ENCODE measurements at places on chromosomes 3 and 15.
A peak's percentile ranks its signal among the peaks of the same experiment; 100 is the strongest.

- DNase-seq: no peak
Measured at GRCh38 chr15:79989682-79990081, 18.7 kb upstream of the BCL2A1 start.

DNA sequence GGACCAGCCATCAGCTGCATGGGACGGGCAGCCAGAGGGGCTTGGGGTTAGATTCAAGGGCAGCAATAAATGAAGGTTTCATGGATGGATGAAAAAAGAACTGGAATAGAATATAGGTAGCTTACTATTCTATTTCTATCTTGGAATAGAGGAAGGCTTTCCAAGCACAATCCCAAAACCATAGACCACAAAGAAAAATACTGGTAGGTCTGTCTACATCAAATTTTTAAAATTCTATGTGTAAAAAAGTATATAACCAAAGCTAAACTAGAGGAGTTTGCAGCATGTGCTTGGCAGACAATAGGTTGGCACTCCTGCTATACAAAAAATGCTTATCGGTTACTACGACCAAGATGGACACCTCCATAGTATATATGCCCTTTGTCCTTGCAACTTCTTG is 7.2 kb upstream of the FBLN2 start:
- no peak for DNase-seq

DNA sequence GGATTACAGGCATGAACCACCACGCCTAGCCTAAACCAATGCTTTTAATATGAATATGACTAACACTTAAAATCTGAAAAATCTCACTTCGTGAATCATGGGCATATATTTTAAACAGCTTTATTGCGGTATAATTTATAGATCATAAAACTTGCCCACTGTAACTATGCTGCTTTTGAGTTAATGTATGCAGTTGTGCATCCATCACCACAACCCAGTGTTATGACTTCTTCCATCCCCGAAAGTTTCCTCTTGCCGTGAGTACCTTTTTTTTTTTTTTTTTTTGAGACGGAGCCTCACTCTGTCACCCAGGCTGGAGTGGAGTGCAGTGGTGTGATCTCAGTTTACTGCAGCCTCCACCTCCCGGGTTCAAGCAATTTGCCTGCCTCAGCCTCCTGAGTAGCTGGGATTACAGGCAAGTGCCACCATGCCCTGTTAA is 7.1 kb downstream of the KAT2B start:
- no peak for DNase-seq

GRCh38 chr3:12185172-12185710 is 26.5 kb upstream of the TIMP4 start:
- DNase-seq: no peak

DNA sequence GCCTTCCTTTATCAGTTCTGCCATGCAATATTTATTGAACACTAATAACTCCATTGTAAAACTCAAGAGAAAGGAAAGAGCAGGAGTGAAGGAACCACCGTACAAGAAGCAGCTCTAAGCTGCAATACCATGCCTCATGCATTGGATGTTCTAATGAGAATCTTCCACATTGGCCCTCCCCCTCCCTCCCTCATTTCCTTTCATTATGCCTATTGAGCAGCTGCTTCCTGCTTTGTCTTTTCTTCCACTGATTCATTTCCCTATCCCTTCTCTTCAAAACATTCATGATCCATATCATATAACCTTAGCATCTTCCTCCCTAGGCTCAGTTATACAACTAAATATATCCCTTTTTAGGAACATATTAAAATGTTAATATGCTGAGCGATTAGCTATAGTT is 698.7 kb upstream of the GOLIM4 start:
- no peak for DNase-seq

DNA sequence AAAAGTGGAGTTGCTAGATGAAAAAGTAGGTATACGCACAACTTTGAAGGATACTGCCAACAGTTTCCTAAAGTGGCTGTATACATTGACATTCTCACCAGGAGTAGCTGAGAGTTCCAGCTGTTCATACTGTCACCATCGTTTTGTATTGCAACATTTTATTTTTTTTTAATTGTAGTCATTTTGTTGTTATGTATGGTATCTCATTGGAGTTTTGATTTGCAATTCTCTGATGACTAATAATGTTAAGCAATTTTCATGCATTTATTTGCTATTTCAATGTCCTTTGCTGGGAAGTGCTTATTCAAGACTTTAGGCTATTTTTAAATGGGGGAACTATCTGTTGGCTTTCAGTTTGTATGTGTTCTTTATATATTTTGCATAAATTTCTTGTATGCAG is 185.1 kb upstream of the TGFBR2 start:
- no peak for DNase-seq

DNA sequence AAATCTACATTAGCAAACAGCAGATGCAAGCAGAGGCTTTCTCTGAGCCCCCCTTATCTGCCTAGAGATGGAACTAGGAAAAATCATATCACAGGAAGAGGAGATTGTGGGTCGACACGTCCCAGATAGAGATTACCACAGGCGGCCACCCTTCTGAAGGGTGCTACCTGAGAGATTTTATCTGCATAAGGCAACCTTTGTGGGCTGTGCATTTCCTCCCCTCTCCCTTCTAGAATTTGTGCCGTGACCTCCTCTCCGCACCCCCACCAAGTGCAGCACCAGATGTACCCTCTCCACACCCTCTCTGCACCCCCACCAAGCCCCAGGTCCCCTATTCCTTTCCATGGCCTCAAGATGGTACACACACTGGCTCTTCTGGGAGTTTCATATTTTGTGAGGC is 27.4 kb downstream of the METTL6 start:
- DNase-seq: no peak

DNA sequence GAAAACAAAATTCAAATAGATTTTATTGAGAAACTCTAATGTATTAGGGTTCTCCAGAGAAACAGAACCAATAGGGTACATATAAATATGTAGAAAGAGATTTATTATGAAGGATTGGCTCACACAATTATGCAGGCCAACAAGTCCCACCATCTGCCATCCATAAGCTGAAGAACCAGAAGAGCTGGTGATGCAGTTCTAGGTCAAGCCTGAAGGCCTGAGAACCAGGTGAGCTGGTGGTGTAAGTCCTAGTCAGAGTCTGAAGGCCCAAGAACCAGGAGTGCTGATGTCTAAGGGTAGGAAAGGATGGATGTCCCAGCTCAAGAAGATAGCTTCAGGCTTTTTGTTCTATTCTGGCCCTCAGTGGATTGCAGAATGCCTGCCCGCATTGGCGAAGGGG is 2.6 kb upstream of the NFKBIZ start:
- no peak for DNase-seq

DNA sequence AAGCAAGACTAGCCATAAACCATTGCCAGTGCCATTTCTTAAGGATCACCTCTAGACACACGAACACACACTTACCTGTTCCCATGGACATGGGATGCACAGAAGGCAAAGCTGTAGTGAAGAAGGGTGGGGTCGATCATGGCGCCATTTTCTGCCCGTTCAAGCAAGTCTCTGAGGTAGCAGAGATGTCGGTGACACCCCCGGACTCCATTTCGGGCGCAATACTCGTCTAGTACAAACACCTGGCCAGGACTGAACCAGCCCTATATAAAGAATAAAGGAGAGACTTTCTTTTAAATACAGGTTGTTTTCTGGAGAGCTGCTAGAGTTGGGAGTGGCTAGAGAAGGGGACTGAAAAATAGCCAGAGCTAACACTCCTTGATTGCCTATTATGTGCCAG is 159.4 kb upstream of the FEZF2 start:
- no peak for DNase-seq

GRCh38 chr3:65149877-65150276 is 462.1 kb upstream of the ADAMTS9 start:
- no peak for DNase-seq

DNA sequence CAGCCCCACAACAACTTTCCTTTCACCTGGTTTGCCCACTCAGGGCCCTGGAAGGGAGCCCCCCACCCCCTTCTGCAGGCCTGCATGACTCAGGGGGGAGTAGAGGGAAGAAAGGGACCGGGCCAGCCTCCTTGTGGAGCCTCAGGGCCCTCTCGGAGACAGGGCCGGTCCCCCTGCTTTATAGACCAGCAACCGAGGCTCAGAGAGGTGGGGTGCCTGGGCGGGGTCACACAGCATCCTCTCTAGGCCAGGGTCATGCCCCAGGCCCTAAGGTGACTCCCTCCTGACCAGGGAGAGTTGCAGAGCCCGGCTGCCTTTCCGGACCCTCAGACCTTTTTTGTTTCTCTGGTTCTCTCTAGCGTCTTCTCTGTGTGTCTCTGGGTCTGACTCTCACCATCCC is 211.3 kb downstream of the TBC1D2B start:
- no peak for DNase-seq

GRCh38 chr3:43288366-43288765 is 2.0 kb downstream of the SNRK start:
- no peak for DNase-seq

GRCh38 chr3:151035072-151035471 is 50.4 kb upstream of the MED12L start:
- DNase-seq: no peak

DNA sequence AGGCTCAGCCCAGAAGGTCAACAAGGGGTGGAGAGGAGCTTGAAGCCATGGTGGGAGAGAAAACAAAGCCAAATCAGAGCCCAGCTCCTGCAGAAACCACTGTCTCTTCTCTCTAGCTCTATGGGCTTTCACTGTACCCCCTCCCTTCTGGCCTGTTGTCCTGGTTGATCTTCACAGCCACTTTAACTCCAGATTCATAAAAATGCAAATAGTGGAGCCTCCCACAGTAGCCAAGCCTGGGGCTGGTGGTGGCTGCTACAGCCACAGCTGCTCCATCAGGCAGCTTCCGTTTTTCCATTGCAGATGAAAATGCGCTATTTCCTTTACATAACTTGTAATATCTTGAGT is 20.7 kb upstream of the CAV3 start:
- no peak for DNase-seq

DNA sequence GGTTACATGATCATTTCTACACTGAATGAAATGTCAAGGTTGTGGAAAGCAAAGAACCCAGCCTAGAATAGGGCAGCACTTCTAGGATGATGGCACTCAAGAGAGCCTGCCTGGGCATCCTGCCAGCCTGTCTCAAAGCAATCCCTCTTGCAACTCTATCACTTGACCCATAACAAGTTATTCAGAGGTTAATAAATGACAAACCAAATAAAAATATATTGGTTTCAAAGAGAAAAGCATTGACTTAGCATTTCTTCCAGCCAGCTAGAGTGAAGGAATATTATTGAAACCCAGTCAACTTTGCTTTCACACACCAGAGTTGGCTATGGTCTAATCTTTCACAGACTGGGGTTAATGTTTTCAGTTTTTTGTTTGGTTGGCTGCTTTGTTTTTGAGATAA is 214.6 kb upstream of the UBE2E2 start:
- DNase-seq: no peak

DNA sequence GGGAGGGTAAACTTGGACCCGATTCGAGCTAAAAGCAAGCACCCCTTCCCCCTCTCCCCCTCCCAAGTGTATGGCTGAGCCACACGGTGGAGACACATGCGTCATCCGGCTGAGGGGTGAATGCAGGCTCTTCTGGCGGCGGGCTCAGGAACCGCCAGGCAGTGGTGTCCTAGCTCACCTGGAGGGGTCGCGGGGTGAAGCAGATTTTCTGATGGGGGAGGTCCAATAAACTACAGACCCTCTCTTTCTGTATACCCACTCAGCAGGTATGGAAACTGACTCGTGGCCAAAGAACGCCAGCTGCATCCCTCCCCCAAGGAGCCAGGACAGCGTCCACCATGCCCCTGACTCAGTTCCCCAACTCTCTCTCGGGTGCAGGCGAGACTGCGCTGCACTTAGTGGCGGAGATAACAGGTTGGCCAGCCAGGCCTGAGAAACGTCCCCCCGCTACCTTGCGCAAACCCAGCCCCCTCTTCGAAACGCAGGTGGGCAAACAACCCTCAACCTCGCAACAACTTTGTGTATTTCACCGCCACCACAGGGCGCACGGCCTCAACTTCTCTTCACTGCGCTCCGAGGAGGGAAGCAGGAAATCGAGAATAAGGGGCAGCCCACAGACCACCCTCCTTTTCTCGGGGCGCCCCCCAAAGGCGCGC is 1.3 kb downstream of the MAGI1 start:
- no peak for DNase-seq

- peak; percentile 66 for DNase-seq
Measured at GRCh38 chr15:84079885-84080777, 155.4 kb upstream of the GOLGA6L4 start.

DNA sequence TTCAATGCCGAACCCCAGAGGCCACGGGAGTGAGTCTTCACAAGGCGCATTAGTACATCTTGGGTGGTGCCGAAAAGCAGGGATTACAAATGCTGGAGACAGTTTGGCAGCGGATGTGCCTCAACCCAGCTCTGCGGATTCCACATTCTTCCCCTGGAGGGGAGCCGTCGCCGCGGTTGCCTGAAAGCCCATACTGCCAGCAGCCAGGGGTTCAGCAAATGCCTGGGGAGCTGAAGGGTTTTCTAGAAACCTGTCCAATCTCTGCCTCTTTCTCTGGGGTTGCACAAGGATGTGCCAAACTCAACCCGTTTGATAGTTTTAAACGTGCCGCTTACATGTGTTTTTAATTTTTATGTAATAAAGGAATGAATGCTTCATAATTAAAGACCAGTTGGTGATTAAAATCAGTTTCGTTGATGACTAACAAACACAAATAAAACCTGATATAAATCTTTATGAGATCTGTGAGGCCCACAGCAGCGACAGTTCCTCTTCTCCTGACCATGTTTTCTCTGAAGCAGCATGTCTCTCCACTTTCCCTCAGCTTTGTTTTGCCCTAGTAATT is 74.6 kb upstream of the LEKR1 start:
- no peak for DNase-seq

- no peak for DNase-seq
Measured at GRCh38 chr3:58003093-58003492, 5.1 kb upstream of the FLNB start.

GRCh38 chr3:153173758-153174516 is 11.9 kb downstream of the RAP2B start:
- DNase-seq: no peak

GRCh38 chr3:72193771-72194430 is 409.0 kb upstream of the PROK2 start:
- no peak for DNase-seq

DNA sequence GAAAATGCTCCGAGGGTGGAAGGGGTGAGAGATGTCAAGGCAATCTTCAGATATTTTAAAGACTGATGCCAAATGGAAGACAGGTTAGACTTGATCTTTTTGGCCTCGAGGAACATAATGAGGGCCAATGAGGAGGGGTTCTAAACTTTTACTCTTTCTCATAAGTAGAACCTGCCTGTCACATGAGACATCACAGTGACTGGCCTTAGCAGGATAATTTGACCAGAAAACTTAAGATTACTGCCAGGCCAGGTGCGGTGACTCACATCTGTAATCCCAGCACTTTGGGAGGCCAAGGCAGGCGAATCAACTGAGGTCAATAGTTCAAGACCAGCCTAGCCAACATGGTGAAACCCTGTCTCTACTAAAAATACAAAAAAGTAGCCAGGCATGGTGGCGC is 12.2 kb downstream of the TM4SF4 start:
- DNase-seq: no peak
